ENCODE measurements at places on chromosomes 7 and 10. TPM values are rescaled to one million over a fixed set of nuclear protein-coding genes. Genes with fewer than 3 reads are reported as not detected.

The PAX4 gene
- total RNA-seq, result not detected

The GPR37 gene
- not detected for total RNA-seq

The FAM237B gene
- under 0.01 TPM for total RNA-seq

The SEMA3C gene
- total RNA-seq, result 195 TPM

The TAS2R41 gene
- total RNA-seq, result not detected

The HEPACAM2 gene
- total RNA-seq, result 0.28 TPM

The HACD1 gene
- 30.5 TPM for total RNA-seq

The ZNF425 gene
- 3.1 TPM for total RNA-seq

The LIPK gene
- total RNA-seq, result not detected

The FFAR4 gene
- not detected for total RNA-seq

The POLR2J gene
- 20.3 TPM for total RNA-seq

The PKD2L1 gene
- not detected for total RNA-seq

The ICA1 gene
- total RNA-seq, result not detected

The FKBP6 gene
- not detected for total RNA-seq

The LRRD1 gene
- under 0.01 TPM for total RNA-seq

The RTKN2 gene
- 1.1 TPM for total RNA-seq

The GNGT1 gene
- total RNA-seq, result not detected

The THNSL1 gene
- total RNA-seq, result 5.0 TPM

The SDK1 gene
- 0.19 TPM for total RNA-seq

The PROSER2 gene
- 1.7 TPM for total RNA-seq

The VSTM4 gene
- total RNA-seq, result 0.77 TPM

The CDK13 gene
- total RNA-seq, result 63.1 TPM

The PDK4 gene
- 6.5 TPM for total RNA-seq

The SRPK2 gene
- total RNA-seq, result 47.9 TPM

The PTPRZ1 gene
- total RNA-seq, result under 0.01 TPM
